ENCODE measurements at places on chromosomes 16 and 17. TPM values are rescaled to one million over a fixed set of nuclear protein-coding genes. Genes with fewer than 3 reads are reported as not detected.

The SMYD4 gene
- 6.8 TPM for total RNA-seq

The FA2H gene
- not detected for total RNA-seq

The KCNJ18 gene
- total RNA-seq, result not detected

DNA sequence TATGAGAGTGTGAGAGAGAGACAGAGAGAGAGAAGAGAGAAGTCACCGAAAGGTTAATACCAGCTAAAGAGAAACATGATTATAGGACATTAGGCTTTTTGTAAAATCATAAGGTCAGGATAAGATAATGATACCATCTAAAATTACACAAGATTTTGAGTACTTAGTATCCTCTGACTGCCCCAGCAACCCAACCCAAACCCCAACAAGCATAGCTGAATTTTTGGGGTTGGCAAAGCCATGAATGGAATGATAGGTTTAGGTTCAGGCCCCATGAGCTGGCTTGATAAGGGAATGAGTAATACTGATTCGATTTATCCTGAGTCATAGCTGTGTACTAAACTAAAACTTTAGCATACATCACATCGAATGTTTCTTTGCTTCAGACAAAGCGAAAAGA, 259.5 kb downstream of the IRX3 start:
- peak; percentile 69 for DNase-seq

DNA sequence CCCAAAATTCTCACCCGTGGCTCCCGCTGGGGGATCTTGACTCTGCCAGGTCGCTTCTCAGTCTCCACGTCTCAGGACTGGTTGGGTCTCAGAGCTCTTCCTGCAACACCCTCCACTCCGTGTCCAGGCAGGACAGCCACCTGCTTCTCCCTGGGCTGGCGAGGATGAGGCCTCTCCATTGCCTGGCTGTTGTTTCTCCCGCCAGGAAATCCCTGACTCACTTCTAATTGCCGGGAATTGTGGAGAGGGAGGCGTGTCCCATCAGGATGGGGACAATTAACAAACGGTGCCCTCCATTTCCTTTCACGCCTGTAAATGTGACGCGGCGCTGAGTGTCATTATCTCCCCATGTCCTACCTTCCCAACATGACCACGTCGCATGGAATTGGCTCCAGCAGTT, 204.5 kb downstream of the RBFOX3 start:
- DNase-seq, result no peak

DNA sequence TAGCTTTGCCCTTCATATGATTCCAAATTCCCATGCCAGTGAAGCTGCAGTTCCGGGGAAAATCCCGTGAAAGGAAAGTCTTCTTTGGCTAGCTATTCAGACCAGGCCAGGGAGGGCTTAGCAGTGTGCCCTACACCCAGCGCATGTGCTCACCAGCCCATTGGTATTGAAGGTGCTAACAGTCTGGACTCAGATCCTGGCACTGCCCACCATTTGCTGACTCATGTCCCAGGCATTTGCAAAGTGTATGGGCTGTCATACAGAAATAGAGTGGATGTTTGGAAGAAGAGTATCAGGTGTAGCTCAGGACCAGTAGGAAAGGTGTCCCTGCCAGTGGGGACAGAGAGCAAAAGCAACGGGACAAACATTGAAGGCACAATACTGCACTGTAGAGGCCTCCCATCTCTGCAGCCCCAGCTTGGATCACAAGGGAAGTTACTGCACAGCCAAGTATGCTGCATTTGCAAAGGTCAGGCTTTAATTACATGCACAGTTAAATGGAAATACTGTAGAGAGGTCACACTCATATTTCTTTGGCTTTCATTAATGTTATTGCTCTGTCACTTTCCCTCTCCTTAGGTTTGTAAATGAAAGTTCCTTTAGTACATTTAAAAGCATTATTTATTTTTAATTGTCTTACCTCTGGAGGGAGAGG, 220.0 kb downstream of the IRX3 start:
- DNase-seq, result peak; percentile 24

DNA sequence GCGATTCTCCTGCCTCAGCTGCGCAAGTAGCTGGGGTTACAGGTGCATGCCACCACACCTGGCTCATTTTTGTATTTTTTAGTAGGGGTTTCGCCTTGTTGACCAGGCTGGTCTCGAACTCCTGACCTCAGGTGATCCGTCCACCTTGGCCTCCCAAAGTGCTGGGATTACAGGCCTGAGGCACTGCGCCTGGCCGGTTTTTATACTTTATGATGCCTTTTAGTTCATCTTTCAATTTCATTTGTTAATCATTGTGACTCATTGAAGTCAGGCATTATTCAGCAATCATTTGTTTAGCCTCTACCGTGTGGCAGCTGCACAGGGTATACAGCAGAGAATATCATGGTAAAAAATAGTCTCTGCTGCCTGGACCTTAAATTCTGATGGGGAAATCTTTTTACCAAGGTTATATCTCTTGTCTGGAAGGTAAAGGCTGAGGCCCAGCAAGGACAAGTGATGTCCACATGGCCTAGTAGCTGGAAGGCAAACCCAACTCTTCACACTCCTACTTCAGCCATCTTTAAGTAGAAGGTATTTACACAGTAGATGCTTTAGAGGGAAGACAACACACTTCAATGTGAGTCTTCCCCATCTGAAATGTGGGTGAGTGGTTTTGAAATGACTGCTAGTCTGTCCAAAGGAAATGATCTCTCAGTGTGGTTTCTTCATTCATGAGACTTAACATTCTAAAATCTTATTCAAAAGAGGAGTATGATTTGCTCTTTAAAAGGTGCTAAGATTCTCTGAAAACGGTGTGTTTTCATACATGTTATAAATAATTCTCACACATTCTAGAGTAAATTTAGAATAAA, 2.4 kb downstream of the PRPSAP2 start:
- no peak for DNase-seq

DNA sequence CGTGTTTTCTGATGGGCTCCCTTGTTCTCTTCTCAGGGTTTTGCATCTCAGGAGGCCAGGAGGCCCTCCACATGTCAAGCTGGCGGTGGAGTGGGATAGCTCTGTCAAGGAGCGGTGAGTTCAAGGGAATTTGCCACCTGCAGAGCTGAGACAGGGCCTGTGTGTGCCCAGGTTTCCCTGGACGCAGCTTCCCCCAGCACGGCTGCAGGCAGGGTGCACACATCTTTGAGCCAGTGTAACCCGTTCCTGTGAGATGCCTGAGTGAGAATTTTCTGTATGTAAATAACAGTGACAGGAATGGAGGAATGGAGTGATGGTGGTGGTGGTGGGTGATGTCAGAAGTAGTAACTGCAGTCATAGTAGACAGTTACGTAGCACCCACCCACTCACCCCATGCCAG, 54.8 kb downstream of the USP43 start:
- DNase-seq, result no peak

DNA sequence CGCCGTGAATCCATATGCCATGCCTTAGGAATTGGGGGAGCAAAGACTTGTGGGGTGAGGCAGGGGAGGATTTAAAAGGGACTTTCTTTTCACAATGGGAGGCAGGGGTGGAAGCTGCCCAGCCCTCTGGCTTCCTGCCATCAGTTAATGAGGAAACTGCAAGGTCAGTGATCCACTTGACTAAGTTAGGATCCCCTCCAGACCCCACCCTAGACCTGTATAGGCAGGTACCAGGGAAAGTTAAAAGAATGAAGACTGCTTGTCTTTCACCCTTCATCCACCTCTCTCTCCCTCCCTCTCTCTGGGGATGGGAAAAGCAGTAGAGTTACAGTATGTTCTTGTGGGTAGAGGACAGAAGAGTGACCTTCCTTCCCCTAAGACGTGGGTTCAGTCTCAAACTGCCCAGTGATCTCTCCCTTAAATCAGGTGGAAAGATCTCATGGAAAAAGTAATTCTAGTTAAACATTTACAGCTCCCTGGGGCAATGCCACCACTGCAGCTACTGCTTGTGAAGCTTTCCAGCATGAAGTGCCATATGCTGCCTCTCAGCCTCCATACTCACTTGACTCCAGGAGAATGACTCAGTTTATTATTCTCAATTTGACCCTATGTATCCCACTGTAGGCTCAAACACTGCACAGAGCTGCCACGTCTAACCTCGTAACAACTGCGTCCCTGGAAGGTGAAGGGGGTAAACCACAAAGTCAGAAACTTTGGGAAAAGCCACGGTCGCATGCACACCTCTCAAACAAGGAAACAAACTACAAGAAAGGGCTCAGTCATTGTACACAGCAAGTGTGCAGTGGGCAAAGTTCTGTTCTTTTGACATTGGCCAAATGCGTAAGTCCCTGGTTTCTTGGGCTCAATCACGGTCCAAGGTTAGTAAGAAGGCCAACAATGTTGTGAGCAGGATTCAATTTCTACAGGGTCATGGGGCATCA, 1.2 kb downstream of the COA3 start:
- no peak for DNase-seq

Data from myocyte (in vitro differentiated cells).